DMS79 (cell line): ENCODE measurements at places on chromosomes 5 and 9.

- no peak for DNase-seq
These were observed 50.8 kb upstream of the ASTN2 start for GRCh38 chr9:117465706-117466105.

DNA sequence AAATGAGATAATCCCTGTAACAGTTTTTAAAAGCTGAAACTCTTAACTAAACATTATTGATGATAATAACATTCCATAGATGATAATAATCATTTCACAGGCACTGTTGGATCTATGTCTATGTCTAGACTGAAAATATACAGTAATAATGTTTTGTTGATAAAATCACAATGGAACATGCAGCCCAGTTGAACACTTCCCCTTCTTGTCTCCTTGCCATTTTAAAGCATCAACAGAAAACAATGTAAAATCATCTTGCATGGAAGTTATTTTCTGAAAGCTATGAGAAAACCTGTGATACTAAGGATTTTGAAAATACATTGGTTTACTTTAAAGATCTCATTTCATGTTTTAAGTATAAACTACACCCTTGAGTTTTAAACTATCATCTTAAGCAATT lies 1.9 kb downstream of the GAPT start:
- no peak for DNase-seq

DNA sequence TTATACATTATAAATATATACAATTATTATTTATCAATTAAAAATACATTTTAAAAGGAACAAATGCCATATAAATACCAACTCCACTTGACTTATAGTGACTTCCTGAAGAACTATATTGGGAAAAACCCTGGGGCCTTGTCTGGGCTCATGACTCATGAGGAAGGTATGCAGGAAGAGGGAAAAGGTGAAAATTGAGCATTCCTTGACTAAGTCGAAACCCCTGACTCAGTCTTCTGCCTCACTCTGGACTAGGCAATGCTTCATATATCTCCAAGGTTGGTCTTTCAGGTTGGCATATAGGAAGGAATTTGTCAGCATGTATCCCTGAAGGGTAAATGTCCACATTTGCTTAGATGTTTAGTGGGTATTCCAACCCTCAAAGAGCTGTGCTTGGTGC lies 78.5 kb downstream of the SH3TC2 start:
- no peak for DNase-seq

- DNase-seq = no peak
These were observed 448.0 kb downstream of the CCDC171 start for GRCh38 chr9:16000811-16001210.

GRCh38 chr5:172971482-172971881 lies 12.1 kb upstream of the ATP6V0E1 start:
- DNase-seq = no peak

DNA sequence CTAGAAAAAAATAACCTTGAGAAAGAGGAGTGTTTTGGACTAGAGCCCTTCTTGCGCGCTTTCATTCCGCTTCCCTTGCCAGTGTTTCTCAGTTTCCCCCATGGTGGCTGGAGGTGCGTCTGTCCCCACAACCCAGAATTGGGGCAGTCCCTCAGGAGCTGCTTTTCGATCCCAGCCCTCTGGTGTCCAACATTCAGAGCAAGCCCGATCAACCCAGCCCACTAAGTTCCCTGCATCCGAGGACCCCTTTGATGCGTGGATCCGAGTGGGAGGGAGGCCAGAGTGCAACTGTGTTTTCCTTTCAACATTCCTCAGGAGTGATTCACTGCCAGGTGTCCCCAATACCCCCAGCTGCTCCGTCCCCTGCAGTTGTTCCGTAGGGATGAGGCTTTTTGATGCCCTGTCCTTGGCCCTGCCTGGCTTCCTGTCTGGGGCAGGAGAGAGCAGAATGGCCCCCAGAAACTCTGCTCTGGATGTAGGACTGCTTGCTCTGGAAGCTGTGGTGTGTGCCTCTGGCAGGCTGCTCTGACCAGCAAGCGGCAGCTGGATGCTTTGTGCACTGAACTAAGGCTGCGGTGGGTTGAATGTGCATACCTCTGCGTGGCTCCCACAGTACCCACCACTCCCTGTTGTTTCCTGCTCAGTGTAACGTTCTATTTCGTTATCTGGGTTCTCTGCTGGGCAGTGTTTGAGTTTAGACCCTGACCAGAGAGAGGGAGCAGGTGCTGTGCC lies 117.5 kb downstream of the BOD1 start:
- no peak for DNase-seq

- no peak for DNase-seq
These were observed 138.8 kb downstream of the GRIA1 start for GRCh38 chr5:153629027-153629895.

GRCh38 chr5:98993512-98993911 lies 64.7 kb upstream of the CHD1 start:
- no peak for DNase-seq

DNA sequence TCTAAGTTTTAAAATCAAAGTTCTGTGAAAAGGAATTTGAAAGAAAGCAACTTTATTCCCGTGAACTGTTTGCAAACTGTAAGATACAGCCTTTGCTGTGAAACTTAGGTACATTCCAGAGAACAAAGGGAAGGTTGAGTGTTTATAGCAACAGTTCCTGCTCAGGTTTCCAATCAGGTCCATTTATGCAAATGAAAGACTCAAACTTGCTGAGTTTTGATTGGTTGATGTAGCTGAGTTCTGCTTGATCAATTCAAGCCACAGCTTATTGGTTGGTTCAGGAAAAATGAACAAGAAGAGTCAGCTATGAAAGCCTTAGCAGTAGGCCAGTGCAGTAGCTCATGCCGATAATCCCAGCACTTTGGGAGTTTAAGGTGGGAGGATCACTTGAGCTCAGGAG lies 37.9 kb downstream of the SLC27A6 start:
- DNase-seq = no peak

DNA sequence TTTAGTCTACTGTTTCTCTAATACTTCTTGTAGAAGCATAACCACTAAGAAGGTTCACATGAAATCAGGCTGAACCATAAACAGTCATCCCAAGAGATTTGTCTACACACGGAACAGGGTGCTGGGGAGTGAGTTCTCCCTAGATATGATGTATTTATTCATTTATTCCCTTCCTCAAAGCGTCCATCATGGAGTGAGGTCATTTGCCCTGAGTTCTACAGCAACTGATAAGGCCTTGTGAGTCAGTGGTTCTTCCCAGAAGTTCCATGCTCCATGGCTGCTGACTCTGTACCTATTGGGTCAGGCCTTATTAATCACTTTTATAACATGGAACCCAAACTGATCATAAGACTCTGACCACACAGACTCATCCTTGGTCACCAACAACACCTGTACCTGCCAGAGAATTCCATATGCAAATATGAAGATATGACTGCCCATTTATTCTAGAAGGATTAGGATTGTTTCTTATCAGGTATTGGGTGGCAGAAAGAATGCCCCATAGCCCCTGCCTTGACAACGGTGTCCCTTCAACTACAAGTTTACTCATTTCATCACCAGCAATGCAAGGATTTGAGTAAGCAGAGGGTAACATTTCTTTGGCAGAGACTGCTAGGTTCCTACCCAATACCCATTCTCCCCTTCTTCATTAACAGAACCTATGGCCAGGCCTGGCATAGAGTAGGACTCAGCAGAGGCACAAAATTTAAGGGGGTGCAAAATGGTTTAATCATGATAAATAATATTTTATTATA lies 118.1 kb downstream of the LHFPL2 start:
- DNase-seq = no peak

DNA sequence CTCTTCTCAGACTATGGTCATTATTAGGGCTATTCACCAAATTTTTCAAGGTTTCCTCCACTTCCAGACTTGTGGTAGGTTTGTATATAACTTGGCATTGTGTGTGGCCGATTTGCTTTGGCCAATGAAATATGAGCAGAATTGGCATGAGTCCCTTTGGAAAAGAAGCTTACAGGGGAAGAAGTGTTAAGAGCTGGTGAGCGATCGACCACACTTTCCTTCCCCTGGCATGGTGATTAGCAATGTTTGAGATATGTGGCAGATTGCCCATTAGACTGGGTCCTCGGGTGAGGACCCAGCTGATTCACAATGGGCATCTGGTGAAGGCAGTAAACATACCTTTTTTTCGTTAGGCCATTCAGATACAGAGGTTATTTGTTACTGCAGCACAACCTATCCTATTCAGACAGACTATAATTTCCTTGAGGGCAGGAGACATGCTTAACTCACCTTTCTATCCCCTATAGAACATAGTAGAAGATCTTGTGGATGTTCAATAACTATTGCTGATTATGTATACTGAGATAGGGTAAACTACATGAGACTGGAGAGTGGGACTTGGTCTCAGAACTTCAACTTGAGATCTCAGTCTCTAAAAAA lies 62.8 kb upstream of the KLF9 start:
- no peak for DNase-seq

DNA sequence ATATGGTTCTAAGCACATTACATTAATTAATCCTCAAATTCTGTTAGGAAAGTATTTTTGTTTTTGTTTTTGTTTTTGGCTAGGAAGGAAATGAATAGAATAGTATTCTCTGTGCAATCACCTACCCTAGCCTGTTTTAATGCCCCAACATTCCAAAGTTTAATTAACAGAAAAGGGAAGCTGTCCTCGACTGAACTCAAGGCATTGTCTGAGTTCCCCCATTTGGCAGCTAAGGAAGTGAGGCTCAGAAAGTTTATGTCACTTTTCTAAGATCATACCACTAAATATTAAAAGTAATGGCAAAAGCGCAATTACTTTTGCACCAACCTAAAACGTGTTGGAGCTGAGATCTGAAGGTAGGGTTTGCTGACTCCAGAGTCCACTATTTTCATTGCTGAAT lies 59.8 kb downstream of the FGF1 start:
- no peak for DNase-seq

DNA sequence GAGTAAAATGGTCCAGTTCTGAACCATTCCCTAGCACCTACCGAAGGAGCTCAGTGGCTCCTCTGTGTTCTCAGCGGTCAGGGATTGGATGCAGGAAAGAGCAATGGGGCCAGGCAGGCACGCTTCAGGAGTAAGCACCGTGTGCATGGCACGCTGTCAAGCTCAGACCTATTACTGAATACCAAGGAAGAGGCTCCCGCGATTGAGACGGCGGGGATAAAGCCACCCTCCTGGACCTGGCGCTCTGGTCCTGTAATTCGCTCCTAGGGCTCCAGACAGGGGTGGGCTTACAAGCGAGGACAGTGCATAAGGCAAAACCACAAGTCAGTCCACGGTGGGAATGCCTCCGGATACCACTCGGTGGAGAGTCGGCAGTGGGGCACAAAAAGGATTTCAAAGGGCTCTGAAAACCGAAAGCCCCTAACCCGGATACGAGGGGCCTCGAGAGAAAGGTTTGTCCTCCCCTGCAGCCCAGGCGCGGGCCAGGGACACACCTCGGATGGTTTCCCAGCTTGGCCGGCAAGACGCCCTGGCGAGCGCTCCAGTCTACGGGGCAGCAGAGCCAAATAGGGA lies 988 bp downstream of the OXCT1 start:
- no peak for DNase-seq

GRCh38 chr9:115733318-115734110 lies 420.1 kb upstream of the PAPPA start:
- no peak for DNase-seq

GRCh38 chr5:2749514-2750025 lies 1.9 kb downstream of the IRX2 start:
- DNase-seq = no peak

- no peak for DNase-seq
These were observed 202.8 kb downstream of the CCDC171 start for GRCh38 chr9:15755660-15756059.

DNA sequence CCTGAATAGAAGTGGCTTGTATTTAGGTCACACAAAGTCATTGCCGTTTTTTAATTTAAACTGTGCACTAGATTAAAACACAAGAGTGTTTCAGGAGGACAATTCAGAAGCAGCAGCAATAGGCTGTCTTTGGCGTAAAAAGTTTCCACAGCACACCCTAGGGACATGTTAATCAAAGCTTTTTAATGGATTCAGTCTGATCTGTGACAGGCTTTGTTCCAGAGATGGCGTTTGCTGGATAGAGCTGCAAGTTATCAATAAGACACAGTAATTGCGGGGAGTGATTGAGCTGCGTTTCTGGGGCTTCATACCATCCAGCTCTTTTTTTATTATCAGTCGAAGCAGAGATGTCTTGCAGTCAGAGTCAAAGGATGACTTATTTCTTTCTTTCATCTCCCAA lies 300.3 kb downstream of the ZNF608 start:
- DNase-seq = no peak

GRCh38 chr9:117191504-117192261 lies 223.2 kb downstream of the ASTN2 start:
- no peak for DNase-seq

DNA sequence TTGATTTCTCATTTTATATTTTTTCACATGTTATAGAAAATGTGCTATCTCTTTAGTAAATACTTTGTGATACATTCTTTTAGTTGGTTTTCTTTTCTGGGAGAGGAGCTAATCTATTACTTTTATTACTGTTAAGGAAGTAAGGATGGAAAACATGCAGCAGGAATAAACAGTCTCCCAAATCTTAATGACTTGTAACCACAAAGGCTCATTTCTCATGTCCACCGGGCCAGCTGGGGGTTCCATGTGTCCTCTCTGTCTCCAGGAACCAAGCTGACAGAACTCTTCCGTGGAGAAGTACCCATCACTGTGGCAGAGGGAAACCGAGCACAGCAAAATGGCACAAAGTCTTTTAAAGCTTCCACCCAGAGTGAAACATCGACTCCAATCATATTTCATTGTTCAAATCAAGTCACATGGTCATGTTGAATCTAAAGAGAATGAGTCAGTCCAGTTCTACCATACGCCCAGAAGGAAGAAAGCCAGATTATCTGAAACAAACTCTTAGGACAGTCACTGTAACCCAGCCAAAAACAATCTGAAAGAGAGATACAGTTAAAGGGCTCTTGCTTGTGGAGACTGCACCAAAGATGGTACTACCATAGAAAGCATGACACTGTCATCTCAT lies 97.1 kb upstream of the CDH6 start:
- no peak for DNase-seq

- no peak for DNase-seq
These were observed 1243.0 kb upstream of the CDH9 start for GRCh38 chr5:28281351-28281750.

DNA sequence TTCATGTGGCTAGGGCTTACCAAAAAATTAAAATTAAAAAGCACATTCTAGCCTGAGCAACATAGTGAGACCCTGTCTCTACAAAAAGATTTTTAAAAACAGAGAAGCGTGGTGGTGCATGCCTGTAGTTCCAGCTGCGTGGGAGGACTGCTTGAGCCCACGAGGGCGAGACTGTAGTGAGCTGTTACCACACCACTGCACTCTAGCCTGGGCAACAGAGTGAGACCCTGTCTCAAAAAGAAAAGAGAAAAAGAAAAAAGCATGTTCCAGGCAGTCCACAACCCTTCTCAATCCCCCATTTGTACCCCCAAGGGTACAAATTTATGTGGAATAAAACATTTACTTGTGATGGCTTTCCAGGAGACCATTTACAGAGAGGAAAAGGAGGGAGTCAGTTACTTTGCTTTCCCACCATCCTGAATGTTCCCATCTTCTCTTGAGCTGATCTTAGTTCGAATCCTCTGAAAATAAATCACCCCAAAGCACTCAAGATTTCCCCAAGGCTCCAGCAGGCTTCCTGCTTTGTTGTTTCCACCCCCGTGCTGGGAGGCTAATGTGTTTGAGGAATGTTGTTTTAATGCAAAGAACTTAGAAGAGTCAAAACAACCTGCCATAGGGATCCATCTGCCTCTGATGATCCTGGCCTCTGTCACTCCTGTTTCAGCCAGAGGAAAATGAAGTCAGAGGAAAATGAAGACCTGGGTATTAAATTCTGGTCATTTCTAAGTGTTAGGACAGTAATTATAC lies 384.7 kb downstream of the BNC2 start:
- DNase-seq = no peak

GRCh38 chr9:18037981-18038380 lies 436.0 kb upstream of the ADAMTSL1 start:
- no peak for DNase-seq
